IMR-90 (cell line): ENCODE measurements at places on chromosomes 7 and 10.

DNA sequence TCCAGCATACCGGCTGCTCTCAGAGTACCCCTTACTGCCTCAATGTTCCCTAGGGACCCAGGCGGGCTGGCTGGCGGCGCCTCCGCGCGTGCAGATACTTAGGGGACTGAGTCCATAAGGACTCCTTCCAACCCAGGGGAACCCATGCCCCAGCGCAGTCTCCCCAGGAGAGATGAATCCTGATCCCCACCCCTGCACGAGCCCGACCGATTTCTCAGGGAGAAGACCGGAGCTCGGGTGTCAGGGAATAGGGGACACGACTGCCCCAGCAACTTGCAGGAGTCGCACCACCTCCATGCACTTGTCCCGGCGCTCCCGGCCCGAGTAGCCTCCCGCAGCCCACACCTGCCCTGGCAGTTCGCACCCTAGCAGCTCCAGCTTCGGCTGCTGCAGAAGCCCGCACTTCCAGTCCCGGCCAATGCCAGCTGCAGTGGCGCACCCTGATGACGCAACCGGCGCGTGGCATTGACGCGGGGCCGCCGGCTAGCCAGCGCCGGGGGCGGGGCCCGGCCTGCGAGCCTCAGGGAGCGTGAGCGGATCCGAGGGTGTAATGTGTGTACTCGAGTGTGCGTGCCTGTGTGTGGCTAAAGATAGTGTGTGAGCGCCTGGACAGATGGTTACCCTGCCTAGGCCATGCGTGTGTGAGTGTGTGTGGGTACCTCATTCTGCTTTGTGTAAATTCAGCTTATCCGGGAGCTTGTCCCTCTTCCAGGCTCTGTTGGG is at the start of gene GPAM:
Gene GPAM, minus strand, starts transcription at position 437 of the 723 bp plus-strand sequence. CDS start 1,981 bp downstream, outside the sequence.
- 0 out of 2 replicates have a peak, but pooled peaks cover 3% of the 10 kb centered on the region for H3K4me1 ChIP-seq
- peak within 1 kb of the TSS; percentile 60 for H3K4me3 ChIP-seq
- no peaks in the 10 kb centered on the region for H3K27me3 ChIP-seq
- no peaks in the 10 kb centered on the region for H3K36me3 ChIP-seq
- peak; percentile 85 for DNase-seq
- peak within 1 kb of the TSS; percentile 82 for H3K27ac ChIP-seq

GRCh38 chr10:80055760-80056159 is 22.7 kb upstream of the TMEM254 start:
- H3K4me1 ChIP-seq, result no peaks in the 10 kb centered on the region
- H3K27ac ChIP-seq, result no peak overlapping the region
- DNase-seq, result no peak
- H3K27me3 ChIP-seq, result peaks cover 1% of the 10 kb centered on the region; the same call in 1 of the 2 replicates
- H3K4me3 ChIP-seq, result no peak overlapping the region

DNA sequence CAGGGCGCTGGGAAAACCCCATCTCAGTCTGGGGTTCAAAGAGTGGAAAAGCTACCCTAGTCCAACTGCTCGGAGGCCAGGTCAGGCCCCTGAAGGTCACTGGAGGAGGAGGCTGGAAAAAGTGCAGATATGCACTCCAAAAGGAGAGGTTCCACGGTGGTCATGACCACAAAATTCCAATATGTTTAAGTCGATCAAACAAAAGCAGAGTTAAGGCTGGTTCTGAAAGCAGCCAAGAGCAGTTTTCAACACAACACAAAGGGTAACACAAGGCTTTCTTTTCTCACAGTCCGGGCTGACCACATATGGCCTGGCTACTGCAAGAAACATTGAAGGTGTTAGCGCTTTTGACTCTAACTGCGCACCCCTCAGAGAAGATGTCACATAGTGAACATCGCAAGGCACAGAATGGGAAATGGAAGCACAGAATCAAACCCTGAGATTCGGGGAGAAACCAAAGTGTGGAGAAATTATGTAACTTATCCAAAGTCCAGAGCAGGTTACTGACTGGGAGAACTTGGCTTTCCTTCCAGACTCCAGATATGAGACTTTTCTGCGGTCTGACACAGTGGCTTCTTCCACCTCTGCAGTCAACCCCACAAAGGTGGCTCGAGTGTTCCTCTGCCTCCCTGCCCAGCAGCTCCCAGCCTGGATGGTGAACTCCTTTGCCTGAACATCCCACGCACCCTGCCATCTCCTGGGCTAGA is 1.3 kb upstream of the GRB10 start:
- DNase-seq, result peak; percentile 29
- H3K36me3 ChIP-seq, result no peaks in the 10 kb centered on the region
- no peak overlapping the region for H3K4me3 ChIP-seq
- no peaks in the 10 kb centered on the region for H3K27me3 ChIP-seq

DNA sequence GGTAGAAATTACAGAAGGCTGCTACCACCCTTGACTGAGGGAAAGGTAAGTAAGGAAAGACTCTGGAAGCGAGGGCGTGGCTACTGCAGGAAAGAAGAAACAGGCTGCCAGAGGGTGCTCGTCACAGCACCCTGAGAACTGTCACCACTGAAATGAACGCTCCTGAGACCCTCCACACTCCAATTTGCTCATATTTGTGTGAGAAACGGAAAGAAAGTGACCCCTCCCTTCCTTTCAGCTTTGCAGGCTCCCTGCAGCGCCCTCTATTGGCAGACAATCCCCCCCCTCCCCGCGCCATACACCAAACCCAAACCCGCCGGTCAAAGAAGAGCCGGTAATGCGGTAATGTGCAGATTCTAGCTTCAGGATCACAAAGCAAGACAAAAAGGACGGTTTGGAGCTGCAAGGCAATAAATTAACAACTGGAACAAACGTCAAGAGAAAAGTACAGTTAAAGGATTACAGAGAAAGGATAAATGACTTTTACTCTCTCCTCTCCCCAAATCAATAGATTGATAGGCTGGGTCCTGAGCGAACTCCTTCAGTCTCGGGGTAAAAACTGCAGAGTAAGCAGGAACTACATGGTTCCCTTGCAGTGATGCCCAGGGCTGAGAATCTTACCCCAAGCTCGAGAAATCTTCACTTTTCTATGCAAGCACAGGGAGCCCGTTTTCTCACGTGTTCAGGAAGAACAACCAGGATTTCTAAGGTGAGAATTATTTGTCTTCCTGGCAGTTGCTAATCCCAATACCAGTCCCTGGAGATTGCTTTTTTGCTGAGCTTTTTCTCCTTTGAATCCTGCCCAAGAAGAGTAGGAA is 47.6 kb downstream of the STEAP1B start:
- peaks cover 2% of the 10 kb centered on the region for H3K4me1 ChIP-seq
- H3K36me3 ChIP-seq, result no peaks in the 10 kb centered on the region

DNA sequence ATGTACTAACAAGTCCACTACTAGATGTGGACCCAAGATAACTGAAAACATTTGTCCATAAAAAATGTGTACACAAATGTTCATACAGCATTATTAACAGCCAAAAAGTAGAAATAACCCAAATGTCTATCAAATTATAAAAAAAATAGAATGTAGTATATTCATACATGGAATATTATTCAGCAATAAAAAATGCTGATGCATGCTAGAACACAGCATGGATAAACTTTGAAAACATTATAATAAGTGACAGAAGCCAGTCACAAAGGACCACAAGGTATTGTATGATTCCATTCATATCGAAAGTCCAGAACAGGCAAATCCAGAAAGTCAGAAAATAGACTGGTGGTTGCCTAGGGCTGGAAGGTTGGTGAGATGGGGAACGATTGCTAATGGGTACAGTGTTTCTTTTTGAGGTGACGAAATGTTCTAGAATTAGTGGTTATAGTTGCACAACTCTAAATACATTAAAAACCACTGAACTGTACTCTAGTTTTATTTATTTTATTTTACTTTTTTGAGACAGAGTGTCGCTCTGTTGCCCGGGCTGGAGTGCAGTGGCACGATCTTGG is 43.3 kb upstream of the ANLN start:
- peaks cover 2% of the 10 kb centered on the region; the same call in 1 of the 2 replicates for H3K27me3 ChIP-seq
- H3K4me3 ChIP-seq, result no peak overlapping the region
- no peaks in the 10 kb centered on the region for H3K36me3 ChIP-seq
- peaks cover 2% of the 10 kb centered on the region; the same call in 1 of the 2 replicates for H3K4me1 ChIP-seq
- DNase-seq, result no peak

DNA sequence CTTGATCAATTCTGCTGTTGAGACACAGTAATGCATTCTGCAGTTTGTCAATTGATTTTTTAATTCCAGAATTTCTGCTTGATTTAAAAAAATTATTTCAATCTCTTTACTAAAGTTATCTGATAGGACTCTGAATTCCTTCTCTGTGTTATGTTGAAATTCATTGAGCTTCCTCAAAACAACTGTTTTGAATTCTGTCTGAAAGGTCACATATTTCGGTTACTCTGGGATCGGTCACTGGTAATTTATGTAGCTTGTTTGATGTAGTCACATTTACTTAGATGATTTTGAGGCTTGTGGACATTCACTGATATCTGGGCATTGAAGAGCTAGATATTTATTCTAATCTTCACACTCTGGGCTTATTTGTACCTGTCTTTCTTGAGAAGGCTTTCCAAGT is 67.2 kb upstream of the NME8 start:
- H3K4me1 ChIP-seq, result no peaks in the 10 kb centered on the region
- no peak overlapping the region for H3K4me3 ChIP-seq
- H3K36me3 ChIP-seq, result no peaks in the 10 kb centered on the region
- DNase-seq, result no peak
- H3K27ac ChIP-seq, result no peak overlapping the region
- no peaks in the 10 kb centered on the region for H3K27me3 ChIP-seq

DNA sequence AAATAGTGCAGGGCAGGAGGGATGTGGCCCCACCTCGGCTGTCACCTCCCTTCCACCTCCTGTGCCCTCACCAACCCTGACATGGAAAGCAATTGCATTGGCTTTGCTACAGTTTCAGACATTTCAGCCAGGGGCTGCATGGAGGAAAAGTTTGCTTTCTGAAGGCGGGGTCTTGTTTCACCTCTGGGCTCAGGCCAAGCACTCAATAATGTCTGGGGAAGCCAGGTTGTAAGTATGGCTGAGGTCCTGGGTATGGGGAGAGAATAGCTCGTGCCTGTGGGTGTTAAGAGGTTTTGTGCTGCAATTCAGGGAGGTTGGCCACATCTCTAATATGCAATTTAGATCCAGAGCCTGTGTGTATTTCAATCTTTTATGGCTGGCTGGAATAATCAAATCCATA is 238.4 kb upstream of the MKI67 start:
- H3K4me1 ChIP-seq, result no peaks in the 10 kb centered on the region
- no peak overlapping the region for H3K27ac ChIP-seq
- H3K27me3 ChIP-seq, result no peaks in the 10 kb centered on the region
- no peaks in the 10 kb centered on the region for H3K36me3 ChIP-seq

- H3K36me3 ChIP-seq, result no peaks in the 10 kb centered on the region
- no peak overlapping the region for H3K4me3 ChIP-seq
- no peaks in the 10 kb centered on the region for H3K4me1 ChIP-seq
- no peak overlapping the region for H3K27ac ChIP-seq
Measured at GRCh38 chr10:50281967-50282522, 30.7 kb upstream of the ASAH2 start.

- no peaks in the 10 kb centered on the region for H3K27me3 ChIP-seq
- DNase-seq, result peak; percentile 2
- H3K36me3 ChIP-seq, result no peaks in the 10 kb centered on the region
- H3K4me3 ChIP-seq, result no peak overlapping the region
Measured at GRCh38 chr7:107506674-107507339, 37.0 kb downstream of the GPR22 start.

DNA sequence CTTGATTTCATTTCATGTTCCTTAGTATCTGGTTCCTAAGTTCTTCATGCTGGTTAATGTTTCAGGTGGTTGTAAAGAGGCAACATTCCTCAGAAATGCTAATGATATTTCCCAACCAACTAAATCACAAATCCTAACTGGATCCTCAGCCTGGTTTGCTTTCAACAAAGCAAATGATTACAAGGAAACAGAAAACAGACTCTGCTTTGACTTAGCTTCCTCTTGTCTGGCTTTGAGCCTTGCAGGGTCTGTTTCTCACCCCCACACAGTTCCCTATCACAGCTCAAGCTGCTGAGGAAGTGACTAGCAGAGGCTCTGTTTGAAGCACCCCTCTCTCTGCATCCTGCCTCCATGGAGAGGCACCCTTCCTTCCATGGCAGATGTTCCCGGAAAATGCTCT is 130.2 kb upstream of the CTTNBP2 start:
- H3K36me3 ChIP-seq, result no peaks in the 10 kb centered on the region
- no peak for DNase-seq
- no peak overlapping the region for H3K4me3 ChIP-seq

GRCh38 chr10:117878626-117879025 is 168.1 kb downstream of the RAB11FIP2 start:
- H3K36me3 ChIP-seq, result no peaks in the 10 kb centered on the region
- no peaks in the 10 kb centered on the region for H3K27me3 ChIP-seq
- H3K4me3 ChIP-seq, result no peak overlapping the region
- DNase-seq, result no peak

DNA sequence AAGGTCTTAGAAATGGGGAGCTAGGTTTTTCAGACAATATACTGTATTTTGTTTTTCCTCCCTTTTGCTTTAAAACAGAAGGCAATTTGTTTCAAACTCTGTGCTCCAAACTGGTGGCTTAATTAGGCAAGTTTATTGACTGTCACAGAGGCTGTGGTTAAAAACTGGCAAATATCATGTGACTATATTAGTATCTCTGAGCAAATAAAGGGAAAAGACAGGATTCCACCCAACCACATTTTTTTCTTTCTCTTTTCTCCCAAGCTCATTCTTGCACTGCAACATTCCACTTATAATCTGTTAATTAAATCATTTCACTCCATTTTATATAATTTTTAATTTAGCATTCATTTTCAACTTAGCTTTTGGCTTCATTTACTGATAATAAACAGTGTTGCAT is 615.8 kb downstream of the AUTS2 start:
- H3K27ac ChIP-seq, result no peak overlapping the region
- H3K4me1 ChIP-seq, result no peaks in the 10 kb centered on the region
- no peak for DNase-seq
- H3K36me3 ChIP-seq, result no peaks in the 10 kb centered on the region
- H3K4me3 ChIP-seq, result no peak overlapping the region

- no peaks in the 10 kb centered on the region for H3K27me3 ChIP-seq
- peaks cover 9% of the 10 kb centered on the region for H3K36me3 ChIP-seq
- H3K27ac ChIP-seq, result peak overlapping the region; percentile 98
- peaks cover 13% of the 10 kb centered on the region for H3K4me1 ChIP-seq
- peak; percentile 41 for DNase-seq
Measured at GRCh38 chr10:90884431-90884830, 12.7 kb downstream of the RPP30 start.

DNA sequence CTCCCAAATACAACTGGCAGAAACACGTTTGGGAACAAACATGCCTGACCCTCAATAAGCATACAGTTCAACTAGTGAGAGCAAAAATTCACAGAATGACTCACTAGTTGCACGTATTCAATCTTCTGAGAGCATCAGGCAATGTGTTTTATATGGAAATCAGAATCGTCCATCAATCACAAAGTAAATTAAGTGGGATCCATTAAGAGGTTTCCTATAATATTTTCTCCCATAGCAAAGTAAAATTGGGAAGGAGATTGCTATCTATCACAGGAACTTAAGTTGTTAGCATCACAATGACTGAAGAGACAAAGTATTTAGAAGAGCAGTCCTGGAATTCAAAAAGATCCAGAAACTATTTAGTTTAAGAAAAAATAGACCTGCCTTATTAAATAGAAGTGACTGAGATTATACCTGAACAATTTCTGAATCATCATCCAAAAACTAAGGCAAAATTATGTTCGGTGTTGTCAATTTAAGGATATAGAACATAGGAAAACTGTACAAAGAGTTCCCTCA is 28.3 kb downstream of the INHBA start:
- H3K36me3 ChIP-seq, result no peaks in the 10 kb centered on the region
- H3K27me3 ChIP-seq, result no peaks in the 10 kb centered on the region
- H3K27ac ChIP-seq, result no peak overlapping the region
- H3K4me1 ChIP-seq, result peaks cover 2% of the 10 kb centered on the region; the same call in 1 of the 2 replicates
